Activated naive CD4-positive, alpha-beta T cell treated with anti-CD3 and anti-CD28 coated beads, Interleukin-2, amount 50 U/mL, for 72 hours (primary cell): ENCODE measurements at places on chromosomes 12 and 14. TPM values are rescaled to one million over a fixed set of nuclear protein-coding genes. Genes with fewer than 3 reads are reported as not detected.

Gene RAPGEF3
- total RNA-seq, result 2.7 TPM

Gene FGF23
- not detected for total RNA-seq

Gene OVCH1
- total RNA-seq, result not detected

Gene KRT75
- total RNA-seq, result not detected

Gene NFATC4
- total RNA-seq, result 0.27 TPM

Gene AQP6
- total RNA-seq, result not detected

Gene SLCO1B1
- not detected for total RNA-seq

Gene TTC9
- total RNA-seq, result 6.5 TPM

Gene COX14
- 48.5 TPM for total RNA-seq

Gene CCDC184
- total RNA-seq, result 0.64 TPM

Gene HOXC6
- not detected for total RNA-seq

Gene RACGAP1
- total RNA-seq, result 195 TPM

Gene LRRK2
- not detected for total RNA-seq

Gene KIF5A
- total RNA-seq, result 3.4 TPM

Gene KRT82
- not detected for total RNA-seq

DNA sequence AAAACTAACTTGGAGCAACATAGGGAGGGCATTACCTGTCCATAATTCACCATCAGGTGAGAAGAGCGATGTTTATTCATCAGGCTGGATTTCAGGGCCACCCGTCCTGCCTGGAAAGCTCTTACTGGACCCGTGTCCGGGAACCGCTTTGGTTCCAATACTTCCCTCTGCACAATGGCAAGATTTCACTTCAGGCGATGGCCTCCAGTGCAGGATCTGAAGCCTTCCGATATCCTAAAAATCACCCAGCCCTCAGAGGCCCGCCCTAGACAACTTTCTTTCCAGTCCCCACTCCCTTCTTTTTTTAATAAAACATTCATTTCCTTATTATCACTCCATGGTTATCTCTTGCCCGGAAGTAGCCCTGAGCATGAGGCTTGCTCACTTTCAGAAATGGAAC is 92.5 kb downstream of the BCL11B start:
- no peak for DNase-seq

DNA sequence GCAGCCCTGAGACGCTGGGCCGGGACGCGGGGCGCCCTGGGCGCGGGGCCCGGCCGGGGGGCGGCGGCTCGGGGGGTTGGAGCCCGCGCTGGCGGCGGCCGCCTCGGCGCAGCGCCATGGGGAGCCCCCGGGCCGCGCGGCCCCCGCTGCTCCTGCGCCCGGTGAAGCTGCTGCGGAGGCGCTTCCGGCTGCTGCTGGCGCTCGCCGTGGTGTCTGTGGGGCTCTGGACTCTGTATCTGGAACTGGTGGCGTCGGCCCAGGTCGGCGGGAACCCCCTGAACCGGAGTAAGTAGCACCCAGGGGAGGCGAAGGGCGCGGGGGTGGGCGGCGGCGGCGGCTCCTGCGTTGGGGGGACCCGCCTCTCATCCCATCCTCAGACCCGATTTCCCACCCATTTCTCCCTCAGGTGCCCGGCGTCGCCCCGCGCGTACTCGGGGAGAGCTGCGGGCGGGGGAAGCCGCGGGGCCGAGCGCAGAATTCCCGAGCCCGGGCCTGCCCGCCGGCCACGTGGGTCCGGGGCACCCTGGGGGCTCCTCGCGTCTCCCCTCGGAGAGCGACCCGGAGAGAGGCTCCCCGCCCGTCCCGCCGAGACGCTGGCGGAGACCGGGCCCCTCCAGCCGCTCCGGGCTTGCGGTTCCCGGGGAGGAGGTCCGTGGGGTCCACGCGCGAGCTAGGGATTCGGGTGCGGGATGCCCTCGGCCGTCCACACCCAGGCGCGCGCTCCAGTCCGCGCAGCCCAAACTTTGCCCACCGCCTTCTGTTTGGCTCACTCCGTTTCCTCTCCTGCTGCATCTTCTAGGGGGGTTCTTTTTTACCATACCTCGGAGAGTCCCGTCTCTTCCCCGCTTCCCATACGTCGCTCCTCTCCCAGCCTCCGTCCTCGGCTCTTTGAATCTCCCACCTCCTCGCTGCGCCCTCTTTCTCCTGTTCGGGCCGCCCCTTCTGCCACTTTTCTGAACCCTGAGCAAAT is 807 bp downstream of the B4GALNT3 start:
- DNase-seq, result peak; percentile 41

GRCh38 chr12:50059440-50060119 is 2.2 kb downstream of the ASIC1 start:
- DNase-seq, result peak; percentile 50

- DNase-seq, result peak; percentile 78
Observed at GRCh38 chr12:53295070-53295890, at the start of gene PFDN5. Gene PFDN5, plus strand, starts transcription at chr12:53295542. Its CDS starts 26 bp downstream, at chr12:53295568.

- DNase-seq, result no peak
Observed at GRCh38 chr14:91344096-91344495, 73.5 kb downstream of the CCDC88C start.

GRCh38 chr14:44960146-44960545 is 1.6 kb downstream of the KLHL28 start:
- no peak for DNase-seq

- DNase-seq, result no peak
Observed at GRCh38 chr14:70422538-70422937, 5.6 kb upstream of the SYNJ2BP start.

DNA sequence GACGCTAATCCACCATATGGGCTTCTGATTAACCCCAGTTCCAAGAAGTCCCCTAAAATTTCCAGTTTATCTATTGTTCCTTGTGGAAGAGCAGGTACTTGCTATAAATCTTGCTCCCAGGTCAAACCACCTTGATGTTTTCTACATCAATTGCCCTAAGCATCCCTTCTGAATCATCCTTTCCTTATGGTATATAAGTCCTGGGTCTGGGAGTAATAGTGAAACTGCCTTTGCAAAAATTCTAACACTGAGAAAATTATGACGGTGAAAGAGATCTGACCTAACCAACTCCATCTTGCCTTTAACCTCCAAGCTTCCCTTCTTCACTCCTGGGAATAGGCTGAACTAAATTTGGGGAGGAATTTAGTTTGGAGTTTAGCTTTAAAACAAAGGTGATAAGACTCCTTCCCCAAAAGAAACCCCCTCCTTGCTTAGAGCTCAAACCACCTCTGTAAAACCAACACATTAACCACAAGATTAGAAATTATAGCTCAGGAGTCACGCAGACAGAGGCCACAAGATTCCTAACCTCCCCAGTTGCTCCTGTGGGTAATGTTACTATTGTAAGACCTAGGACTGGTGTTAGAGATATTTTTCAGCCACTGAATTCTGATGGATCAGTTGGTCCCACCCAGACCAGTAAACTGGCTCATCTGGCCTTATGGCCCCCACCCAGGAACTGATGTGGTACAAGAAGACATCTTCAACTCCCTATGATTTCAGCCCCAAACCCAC is 33.8 kb upstream of the DTX1 start:
- DNase-seq, result no peak

GRCh38 chr12:19214020-19214419 is 84.5 kb downstream of the PLEKHA5 start:
- no peak for DNase-seq

- DNase-seq, result no peak
Observed at GRCh38 chr12:21797539-21797938, 23.0 kb upstream of the KCNJ8 start.

DNA sequence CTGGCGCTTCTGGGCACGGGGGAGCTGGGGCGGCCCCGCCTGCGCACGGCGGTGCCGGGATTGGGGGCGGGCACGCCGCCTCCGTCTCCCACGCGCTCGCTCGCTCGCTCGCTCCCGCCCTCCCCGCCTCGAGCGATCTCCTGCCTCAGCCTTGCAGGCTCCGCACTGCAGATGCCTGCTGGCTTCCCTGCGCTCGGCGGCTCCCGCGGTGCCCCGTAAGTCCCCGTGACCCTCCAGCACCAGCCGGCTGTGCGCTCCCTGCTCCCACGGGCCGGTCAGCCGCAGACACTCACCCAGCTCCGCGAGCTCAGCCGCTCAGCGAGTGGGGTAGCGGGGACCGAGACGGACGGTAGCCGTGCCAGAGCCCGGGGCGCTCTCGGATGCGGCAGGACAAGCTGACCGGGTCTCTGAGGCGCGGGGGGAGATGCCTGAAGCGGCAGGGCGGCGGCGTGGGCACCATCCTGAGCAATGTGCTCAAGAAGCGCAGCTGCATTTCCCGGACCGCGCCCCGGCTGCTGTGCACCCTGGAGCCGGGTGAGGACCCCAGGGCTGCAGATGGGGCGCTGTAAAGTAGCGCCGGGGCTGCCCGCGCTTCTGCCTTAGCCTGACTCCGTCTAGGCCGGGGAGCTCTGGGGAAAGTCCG is at the start of gene TBC1D30:
TSS of gene TBC1D30 (plus strand) at position 148 of the 643 bp plus-strand sequence. CDS start at position 381, 233 bp downstream.
- DNase-seq, result no peak

GRCh38 chr14:99737956-99738667 is 54.0 kb downstream of the CYP46A1 start:
- no peak for DNase-seq

- DNase-seq, result no peak
Observed at GRCh38 chr12:25236190-25236589, 14.5 kb downstream of the KRAS start.

- no peak for DNase-seq
Observed at GRCh38 chr14:74949859-74950573, 5.4 kb downstream of the PGF start.

DNA sequence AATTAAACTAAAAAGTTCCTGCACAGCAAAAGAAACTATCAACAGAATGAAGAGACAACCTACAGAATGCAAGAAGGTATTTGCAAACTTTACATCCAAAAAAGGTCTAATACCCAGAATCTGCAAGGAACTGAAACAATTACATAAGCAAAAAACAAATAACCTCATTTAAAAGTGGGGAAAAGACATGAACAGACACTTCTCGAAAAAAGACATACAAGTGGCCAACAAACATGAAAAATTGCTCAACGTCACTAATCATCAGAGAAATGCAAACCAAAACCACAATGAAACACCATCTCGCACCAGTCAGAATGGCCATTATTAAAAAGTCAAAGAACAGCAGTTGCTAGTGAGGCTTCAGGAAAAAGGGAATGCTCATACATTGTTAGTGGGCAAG is 15.2 kb downstream of the PDE6H start:
- no peak for DNase-seq

- DNase-seq, result no peak
Observed at GRCh38 chr12:92468358-92469020, 234.3 kb upstream of the PLEKHG7 start.
